ENCODE measurements at places on chromosomes 13 and 19.

- DNase-seq: no peak
Measured at GRCh38 chr13:71290963-71291841, 575.8 kb downstream of the DACH1 start.

DNA sequence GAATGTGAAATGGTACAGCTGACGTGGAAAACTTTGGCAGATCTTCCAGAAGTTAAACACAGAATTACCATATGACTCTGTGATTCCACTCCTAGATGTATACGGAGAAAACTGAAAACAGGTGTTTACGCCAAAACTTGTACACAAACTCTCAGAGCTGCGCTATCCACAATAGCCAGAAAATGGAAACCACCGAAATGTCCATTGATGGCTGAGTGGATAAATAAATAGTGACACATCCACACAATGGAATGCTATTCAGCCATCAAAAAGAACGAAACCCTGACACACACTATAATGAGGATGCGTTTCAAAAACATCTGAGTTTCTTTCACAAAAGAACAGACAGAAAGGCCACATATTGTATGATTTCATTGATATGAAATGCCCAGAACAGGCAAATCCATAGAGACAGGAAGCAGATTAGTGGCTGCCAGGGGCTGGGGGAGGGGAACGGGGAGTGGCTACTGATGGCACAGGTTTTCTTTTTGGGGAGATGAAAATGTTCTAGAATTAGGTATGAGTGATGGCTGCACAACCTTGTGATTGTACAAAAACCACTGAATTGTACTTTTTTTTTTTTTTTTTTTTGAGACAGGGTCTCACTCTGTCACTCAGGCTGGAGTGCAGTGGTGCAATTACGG, 33.0 kb downstream of the IL12RB1 start:
- DNase-seq: no peak

DNA sequence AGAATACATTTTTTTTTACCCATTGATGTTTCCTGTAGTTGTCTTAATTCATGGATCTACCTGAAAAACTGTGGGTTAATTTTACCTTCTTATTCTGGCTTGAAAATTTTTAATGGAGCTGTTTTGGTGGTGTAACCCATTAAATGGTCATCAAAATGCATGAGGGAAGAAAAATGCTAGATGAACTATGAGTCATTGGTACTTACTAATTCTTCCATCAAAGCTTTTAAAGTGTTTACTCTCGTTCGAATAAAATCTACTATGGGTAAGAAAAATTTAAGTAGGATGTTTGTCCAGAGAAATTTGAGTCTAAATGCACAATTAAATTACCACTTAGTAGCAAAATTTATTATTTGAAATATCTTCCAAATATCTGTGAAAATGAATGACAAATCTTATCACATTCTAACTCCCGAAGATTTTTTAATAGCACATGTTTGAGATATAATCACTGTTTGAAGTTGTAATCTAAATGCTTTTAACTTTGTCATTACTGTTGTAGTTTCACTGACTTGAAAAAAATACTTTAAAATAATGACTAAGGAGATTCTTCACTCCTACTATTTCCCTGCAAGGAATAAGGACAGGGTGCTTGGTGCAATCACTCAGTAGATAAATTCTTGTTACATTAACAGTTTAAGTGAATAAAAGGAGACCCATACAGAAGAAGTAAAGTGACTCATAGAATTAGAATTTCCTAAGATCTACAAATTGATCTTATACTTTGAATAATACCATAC, 437.7 kb downstream of the IRS2 start:
- DNase-seq: no peak

DNA sequence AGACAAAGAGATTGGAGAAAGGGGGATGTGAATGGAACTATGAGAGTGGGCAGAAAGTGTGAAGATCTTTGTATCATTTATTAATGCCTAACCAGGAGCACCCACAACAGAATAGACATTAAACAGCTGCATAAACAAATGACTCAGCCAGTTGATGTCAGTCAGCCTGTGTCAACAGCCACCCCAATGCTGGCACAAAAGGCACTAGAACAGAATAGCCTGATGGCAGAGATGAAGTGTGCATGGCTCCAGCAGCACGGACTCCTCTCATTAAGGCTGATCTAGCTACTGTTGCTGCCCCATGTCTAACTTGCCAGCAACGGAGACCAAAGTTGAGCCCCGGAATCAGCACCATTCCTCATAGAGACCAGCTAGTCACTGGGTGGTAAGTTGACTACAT, 7.8 kb downstream of the CPB2 start:
- DNase-seq: no peak
